T47D (cell line): ENCODE measurements at places on chromosomes 2 and 18.

GRCh38 chr2:196278491-196278911, 107.1 kb upstream of the STK17B start:
- DNase-seq: no peak

DNA sequence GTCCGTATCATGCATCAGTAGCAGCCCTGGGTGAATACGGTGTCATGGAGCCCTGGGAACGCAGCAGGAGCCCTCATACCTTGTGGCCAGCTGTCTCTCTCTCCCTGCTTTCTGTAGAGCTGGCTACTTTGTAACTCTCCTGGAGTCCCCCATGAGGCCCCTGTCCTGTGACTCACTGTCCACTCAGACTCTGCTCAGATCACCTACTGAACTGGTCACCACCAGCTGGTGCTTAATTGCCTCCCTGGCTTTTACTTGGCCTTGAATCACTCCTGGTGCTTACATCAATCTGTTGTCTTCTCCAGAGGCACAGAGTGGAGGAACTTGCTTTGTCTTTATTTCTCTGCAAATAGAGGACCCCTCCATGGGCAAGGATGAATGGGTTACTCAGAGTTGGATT, 172.7 kb downstream of the HRH4 start:
- DNase-seq: no peak

DNA sequence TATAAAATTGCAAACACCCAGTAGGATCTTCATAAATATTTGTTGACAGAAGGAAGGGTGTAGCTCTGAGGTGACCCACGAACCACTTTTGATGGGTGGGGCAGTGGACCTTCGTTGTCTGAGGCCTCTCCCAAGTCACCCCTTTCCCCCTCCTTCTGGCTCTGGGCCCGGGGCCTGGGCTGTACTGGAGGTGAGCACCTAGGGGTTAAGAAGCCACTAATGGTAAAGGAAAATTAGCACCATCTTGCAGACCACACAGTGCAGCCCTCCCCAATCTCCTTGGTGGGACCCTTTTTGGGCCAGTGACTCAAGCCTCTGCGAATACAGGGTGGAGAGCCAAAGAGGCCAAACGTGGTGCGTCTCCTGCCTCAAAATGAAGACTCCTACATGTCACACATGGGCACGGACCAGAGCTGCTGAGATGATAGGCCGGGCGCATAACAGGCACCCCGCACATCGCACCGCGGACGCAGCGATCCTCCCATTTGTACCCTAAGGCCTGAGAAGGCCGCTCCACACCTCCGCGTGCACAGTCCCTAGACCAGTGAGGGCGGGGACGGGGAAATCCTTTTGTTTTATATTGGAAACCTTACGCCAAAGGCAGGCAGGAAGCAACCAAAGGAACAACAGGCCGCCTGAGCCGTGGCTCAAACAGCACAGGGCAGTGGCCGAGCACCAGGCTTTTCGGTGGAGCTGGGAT, 31.9 kb upstream of the ATP6V1B1 start:
- no peak for DNase-seq

- DNase-seq: peak; percentile 25
Measured at GRCh38 chr2:41806286-41806685, 241.5 kb upstream of the PKDCC start.

DNA sequence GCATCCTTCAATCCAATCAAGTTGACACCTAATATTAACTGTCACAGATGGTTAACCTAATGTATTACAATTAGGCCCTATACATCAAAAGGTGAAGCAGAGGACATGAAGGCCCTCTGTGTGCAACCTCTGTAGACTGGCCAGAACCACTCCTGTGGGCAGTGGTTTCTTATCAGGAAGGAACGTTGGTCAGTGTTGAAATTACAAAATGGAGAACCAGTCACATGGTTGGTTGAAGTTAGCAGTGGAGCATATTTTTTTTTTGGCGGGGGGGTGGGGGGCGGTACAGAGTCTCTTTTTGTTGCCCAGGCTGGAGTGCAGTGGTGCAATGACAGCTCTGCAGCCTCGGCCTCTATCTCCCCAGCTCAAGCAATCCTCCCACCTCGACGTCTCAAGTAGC, 19.8 kb downstream of the RNU2-63P start:
- DNase-seq: no peak
